Uterus (tissue), 4 donors: ENCODE measurements at places on chromosomes 2 and 18.

- no peak for DNase-seq
These were observed 46.3 kb upstream of the LPIN2 start for GRCh38 chr18:3059272-3059671.

GRCh38 chr2:53033411-53033810 is 734.2 kb upstream of the CHAC2 start:
- DNase-seq, result no peak

DNA sequence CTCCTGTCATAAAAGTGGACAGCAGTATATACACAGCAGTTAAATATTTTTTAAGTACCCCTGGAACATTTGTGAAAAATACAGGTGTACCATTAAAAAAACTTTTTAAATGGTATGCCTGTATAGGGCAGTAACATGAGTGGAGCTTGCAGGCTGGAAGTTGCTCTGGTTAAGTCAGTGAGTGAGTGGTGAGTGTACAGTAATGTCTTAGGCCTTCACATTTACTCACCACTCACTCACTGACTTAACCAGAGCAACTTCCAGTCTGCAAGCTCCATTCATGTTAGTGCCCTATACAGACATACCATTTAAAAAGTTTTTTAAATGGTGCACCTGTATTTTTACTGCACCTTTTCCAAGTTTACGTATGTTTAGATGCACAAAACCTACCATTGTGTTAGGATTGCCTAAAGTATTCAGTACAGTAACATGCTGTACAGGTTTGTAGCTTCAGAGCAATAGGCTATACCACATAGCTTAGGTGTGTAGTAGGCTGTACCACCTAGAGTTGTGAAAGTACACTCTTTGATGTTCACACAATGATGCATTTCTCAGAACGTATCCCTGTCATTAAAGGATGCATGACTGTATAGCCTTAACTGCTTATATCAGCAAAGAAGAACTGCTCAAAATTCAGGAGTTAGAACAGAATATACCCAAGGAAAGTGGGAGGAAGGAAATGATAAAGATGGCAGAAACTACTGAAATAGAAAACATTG is 112.6 kb downstream of the EHBP1 start:
- no peak for DNase-seq

- DNase-seq, result no peak
These were observed 65.9 kb downstream of the TMEM247 start for GRCh38 chr2:46545015-46545839.

DNA sequence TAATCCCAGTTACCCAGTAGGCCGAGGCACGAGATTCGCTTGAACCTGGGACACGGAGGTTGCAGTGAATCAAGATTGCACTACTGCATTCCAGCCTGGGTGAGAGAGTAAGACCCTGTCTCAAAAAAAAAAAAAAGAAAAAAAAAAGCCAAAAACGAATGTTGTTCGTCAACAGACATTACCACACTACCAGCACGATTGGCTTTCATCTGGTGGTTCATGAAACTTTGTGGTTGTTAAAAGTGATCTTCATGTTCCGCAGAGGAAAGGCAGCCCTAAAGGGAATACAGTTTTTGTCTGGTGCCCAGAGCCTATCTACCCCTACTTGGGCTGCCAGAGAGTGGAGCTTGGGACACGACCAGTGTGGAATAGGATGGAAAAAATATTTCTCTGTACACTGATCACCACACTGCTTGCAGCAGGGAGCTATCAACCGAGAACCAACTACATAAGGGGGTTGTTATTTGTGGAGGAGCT is 13.6 kb upstream of the CXCR4 start:
- no peak for DNase-seq

GRCh38 chr18:62660691-62661090 is 54.6 kb upstream of the PHLPP1 start:
- DNase-seq, result no peak
